ENCODE measurements at places on chromosomes 4 and X. TPM values are rescaled to one million over a fixed set of nuclear protein-coding genes. Genes with fewer than 3 reads are reported as not detected.

DNA sequence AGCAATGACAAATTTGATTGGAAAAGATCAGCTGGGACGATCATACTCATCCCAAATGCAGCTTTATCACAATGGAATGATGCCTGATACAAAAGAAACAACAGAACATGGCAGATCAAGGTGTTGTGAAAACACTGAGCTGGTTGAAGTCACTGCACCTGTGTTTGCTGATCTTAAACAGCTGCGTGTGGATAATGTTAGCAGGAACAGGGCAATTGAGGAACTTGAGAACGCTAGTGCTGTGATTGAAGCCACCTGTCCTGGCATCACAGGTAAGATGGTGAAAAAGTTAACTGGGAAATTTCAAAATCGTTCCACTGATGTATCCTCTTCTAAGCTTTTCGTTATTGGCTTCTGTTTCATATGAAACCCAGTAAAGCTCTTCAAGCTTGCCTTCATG lies 27.4 kb upstream of the SOD3 start:
- DNase-seq: no peak

- no peak for DNase-seq
These were observed 348.2 kb downstream of the SPRY1 start for GRCh38 chr4:123744664-123745290.

- no peak for DNase-seq
These were observed 39.0 kb upstream of the PROM1 start for GRCh38 chr4:16122784-16123183.

- DNase-seq: no peak
These were observed 70.1 kb upstream of the HPGD start for GRCh38 chr4:174592256-174592984.

GRCh38 chr4:110198049-110198434 lies 373 bp downstream of the ELOVL6 start:
- no peak for DNase-seq

- no peak for DNase-seq
These were observed 126.5 kb downstream of the REELD1 start for GRCh38 chr4:146340798-146341197.

GRCh38 chr4:75892508-75892907 lies 9.7 kb downstream of the PPEF2 start:
- DNase-seq: no peak

DNA sequence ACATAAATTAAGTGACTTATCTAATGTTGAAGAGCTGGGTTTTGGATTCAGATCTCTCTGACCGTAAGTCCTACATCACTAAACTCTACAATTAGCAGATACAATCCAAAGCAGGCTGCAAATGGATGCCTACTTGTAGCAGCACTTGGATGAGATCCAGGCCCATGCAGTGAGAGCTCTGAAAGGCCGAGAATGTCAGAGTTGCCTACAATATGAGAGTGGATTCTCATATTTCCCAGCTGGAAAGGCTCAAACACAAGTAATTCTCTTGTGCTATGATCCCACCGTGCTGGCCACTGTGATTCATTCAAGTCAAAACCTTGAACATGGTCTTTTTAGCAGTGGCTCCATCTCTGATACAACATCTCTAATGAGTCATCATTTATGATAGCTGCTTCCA lies 125.4 kb upstream of the CHRDL1 start:
- no peak for DNase-seq

GRCh38 chr4:74123065-74123728 lies 24.2 kb upstream of the CXCL2 start:
- DNase-seq: no peak

DNA sequence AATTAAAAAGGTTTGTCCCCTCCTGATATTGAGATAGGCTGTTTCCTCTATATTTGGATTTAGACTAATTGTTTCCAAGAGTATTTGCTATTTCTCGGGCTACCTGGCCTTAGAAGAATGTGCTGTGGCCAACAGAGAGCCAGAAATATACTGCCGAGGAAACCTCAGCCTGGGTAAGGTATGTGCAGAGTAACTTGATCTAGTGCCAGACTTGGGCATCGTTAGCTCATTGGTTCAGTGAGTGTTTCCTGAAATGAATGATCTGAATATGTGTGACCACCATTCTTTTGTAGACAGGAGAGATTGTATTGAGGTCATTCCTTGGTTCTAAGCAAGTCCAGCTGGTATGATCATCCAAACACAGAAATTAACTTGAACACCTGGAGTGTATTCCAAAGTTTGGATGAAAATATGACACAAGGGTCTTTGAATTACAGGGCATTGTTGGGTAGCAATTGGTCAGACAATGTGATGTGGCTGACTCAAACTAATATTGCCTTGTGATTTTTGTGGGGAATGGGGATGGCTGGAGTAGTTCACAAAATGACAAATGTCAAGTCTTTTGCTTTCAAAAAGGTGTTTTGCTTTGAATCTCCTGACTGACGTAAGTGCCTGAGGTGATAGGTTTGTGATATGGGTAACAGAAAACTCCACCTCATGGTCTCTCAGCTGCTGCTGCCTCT lies 100.2 kb upstream of the CXCL13 start:
- no peak for DNase-seq

DNA sequence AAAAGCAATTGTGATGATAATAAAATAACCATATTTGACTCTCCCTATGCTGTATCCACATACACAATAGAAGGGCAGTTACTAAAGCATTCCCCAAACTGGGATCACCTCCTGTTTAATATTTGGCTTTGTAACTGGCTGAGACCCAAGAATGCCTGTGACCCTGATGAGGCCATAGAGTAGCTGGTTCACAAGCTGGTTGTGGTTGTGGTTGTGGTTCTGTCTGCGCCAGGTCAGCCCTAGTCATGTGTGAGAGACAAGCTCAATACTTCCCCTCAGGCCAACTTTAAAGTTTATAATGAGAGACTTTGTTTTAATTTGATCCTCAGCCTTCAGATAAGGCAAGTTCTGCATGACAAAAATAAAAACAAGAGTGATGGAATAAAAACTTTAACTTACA lies 209.9 kb downstream of the PARM1 start:
- no peak for DNase-seq

GRCh38 chr4:8185295-8185694 lies 13.8 kb upstream of the SH3TC1 start:
- no peak for DNase-seq

DNA sequence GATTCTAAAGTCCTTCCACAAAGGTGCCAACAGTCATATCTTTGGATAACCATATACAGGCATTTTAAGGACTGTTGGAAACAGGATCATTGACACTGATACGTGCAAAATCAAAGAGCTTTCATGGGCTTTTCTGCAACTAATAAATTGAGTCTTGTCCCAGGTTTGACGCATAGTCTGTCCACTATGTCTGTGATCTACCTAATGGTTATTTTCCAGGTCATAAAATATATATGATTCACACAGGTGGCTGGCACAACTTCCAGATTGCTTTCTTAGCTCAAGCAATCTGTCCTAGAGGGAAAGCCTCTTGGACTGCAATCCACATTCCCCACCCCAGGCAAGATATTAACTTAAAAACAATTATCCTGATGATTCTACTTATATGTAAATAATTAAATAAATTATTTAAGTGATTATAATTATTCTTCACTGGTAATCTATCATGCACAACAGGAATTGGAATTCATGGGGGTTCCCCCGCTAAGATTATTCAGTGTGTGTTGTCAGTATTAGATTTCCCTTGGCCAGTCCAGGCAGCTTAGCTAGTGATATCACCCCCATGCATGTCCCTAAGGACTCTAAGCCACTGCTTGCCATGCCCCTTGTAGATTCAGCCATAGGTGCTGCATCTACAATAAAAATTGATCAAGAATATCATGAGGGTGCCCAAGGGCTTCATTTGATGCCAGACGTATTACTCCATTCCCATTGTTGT lies 97.8 kb downstream of the TLL1 start:
- DNase-seq: no peak

DNA sequence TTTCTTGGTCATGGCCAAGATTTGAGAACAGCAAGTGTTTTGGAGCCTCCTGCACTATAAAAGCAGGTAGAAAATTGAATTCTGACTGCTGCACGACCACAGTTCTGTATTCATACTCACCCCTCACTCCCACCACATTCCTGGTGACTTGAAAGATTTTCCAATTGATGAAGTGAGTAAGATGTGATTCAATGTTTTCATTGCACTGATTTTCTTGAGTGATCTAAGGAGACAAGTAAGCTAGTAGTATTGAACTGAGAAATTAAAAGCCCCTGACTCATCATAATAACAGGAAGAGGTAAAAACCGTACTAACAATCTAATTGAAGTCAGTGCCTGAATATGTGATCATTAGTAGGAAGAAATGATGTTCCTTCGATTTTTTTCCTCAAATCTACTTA lies 6.1 kb upstream of the SEC24D start:
- no peak for DNase-seq

DNA sequence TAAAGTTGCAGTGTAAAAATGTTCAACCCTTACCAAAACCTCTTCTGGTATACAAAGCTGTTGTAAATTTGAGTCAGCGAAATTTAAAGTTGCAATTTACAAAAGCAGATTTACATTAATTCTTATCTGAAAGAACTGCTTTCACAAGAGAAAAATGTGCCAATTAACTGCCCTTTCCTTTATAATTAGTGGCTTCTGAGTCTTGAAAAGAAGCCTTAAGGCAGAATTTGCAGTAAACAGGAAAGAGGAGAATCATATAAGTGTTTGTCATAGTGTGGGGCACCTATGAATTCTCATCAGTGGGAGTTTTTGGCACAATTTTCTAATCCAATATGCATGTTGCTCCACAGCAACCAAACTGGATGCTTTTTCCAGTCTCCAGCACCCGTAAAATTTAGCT lies 125.3 kb upstream of the GABRG1 start:
- no peak for DNase-seq

DNA sequence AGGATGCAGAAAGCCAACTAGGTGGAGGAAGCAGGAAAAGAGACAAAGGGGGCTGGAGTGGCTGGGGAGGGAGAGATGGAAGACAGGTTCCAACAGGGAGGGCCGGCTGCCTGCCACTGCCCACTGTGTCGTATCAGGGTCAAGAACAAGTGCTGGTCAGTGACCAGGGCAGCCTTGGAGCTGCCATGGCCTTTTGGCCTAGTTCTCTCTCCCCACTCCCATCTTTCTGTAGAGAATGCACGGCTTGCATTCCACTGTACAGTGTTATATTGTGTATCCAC lies 11.9 kb downstream of the L1CAM start:
- no peak for DNase-seq

- no peak for DNase-seq
These were observed 220.2 kb upstream of the MAD2L1 start for GRCh38 chr4:120286813-120287212.

- peak; percentile 62 for DNase-seq
These were observed 822.1 kb upstream of the GALNTL6 start for GRCh38 chr4:170990989-170991589.

The ADH6 gene
- not detected for polyA plus RNA-seq

The POF1B gene
- polyA plus RNA-seq: 20.6 TPM

The DCAF12L2 gene
- not detected for polyA plus RNA-seq

The TMPRSS11B gene
- not detected for polyA plus RNA-seq
